Testis (tissue), 5 donors: ENCODE measurements at places on chromosomes 4 and X. TPM values are rescaled to one million over a fixed set of nuclear protein-coding genes. Genes with fewer than 3 reads are reported as not detected.

DNA sequence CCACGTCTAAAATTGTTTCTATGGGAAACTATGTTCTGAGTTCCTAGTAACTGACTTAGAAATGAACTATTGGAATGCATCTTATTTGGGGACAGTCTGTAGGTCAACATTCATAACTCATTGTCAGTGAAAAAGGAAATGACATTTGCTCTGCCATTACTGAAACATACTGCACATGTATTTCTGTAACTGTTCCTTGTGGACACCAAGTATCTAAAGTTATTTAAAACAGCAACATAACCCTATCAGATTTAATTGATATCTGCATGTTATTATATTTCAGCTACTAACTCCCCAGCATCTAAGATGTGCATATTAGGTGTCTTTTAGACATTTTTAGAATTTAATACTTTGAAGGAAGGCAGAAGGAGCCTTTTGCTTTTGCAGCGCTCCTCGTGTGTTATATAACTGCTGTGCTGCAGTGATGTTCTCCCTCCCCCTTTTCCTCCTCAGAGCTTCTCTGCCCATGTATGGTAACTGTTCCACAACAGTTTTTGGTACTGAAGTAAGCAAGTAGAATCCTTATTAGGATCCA is 37.2 kb upstream of the TMEM131L start:
- H3K4me1 ChIP-seq, result no peaks in the 10 kb centered on the region
- DNase-seq, result no peak
- no peak overlapping the region for H3K27ac ChIP-seq
- no peaks in the 10 kb centered on the region for H3K27me3 ChIP-seq
- H3K4me3 ChIP-seq, result no peak overlapping the region
- no peaks in the 10 kb centered on the region for H3K36me3 ChIP-seq

GRCh38 chrX:130625386-130625785 is 223.6 kb downstream of the RBMX2 start:
- no peak overlapping the region for H3K27ac ChIP-seq
- DNase-seq, result no peak
- no peaks in the 10 kb centered on the region for H3K4me1 ChIP-seq
- no peak overlapping the region for H3K4me3 ChIP-seq

DNA sequence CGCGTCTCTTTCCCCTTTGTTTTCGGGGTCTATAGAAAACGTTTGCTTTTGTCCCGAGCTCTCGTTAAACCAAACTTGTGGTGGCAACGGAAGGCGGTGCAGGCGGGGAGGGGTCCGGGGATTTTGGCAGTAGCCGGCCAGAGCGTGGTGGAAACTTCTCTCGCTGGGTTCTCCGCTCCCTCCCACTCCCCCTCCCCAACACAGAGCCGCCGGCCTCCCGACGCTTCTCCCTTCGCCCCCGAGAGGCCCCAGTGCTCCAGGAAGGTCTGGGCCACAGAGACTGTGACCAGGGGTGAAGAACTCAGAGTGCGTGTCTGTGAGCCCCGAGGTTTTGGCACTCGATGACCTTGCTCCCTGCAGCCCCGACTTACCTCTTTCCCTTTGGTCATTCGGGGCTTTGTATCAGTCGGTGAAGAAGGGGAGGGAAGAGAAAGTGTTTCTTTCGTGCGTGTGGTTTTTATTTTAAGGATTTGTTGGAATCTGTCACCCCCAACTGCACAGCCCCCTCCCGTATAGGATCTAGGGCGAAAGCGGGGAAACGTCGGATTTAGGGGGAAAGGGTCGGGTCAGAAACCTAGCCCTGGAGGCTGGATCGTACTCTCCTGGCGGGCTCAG is 9.0 kb upstream of the BCOR start:
- H3K27me3 ChIP-seq, result no peaks in the 10 kb centered on the region
- no peaks in the 10 kb centered on the region for H3K36me3 ChIP-seq
- H3K4me1 ChIP-seq, result no peaks in the 10 kb centered on the region
- peak overlapping the region; percentile 75 for H3K27ac ChIP-seq
- peak overlapping the region; percentile 51 for H3K4me3 ChIP-seq

- no peak overlapping the region for H3K27ac ChIP-seq
- peak; percentile 18 for DNase-seq
- H3K4me1 ChIP-seq, result peaks cover 45% of the 10 kb centered on the region
- H3K36me3 ChIP-seq, result no peaks in the 10 kb centered on the region
These were observed 2.6 kb downstream of the CTBP1 start for GRCh38 chr4:1246111-1246881.

- peak overlapping the region; percentile 72 for H3K27ac ChIP-seq
- DNase-seq, result peak; percentile 81
- no peak overlapping the region for H3K4me3 ChIP-seq
- no peaks in the 10 kb centered on the region for H3K36me3 ChIP-seq
- peaks cover 8% of the 10 kb centered on the region for H3K4me1 ChIP-seq
These were observed 55.7 kb upstream of the PDGFRA start for GRCh38 chr4:54173281-54173912.

DNA sequence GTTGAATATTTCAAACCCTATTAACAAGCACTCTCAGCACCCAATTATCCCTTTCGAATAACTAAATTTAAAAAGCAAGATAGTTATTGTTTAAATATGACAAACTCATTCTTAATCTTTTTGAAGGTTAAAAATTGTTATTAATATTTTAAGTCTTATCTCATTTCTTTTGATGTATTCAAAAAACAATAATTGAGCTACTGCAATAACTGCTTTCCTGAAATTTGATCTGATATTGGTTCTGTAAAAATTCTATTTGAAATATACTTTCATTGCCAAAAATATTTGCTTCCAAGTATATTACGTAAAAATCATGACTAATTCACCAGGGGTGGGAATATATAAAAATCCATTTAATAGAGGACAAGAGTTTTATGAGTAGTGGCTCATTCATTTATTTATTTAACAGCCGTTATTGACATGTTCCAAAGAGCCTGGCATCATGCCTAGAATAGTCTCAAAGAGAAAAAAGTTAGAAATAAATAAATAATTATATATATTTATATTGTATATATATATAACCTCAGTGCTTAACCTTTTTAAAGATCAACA is 34.4 kb downstream of the GLRA3 start:
- H3K36me3 ChIP-seq, result no peaks in the 10 kb centered on the region
- no peak overlapping the region for H3K27ac ChIP-seq
- no peak overlapping the region for H3K4me3 ChIP-seq
- H3K4me1 ChIP-seq, result no peaks in the 10 kb centered on the region
- no peaks in the 10 kb centered on the region for H3K27me3 ChIP-seq

GRCh38 chr4:106316773-106317409 is 541 bp downstream of the AIMP1 start:
- H3K27ac ChIP-seq, result peak overlapping the region; percentile 97
- peak overlapping the region; percentile 86 for H3K4me3 ChIP-seq
- no peak for DNase-seq

- no peaks in the 10 kb centered on the region for H3K36me3 ChIP-seq
- no peak overlapping the region for H3K27ac ChIP-seq
These were observed 45.4 kb upstream of the RADX start for GRCh38 chrX:106566362-106566761.

DNA sequence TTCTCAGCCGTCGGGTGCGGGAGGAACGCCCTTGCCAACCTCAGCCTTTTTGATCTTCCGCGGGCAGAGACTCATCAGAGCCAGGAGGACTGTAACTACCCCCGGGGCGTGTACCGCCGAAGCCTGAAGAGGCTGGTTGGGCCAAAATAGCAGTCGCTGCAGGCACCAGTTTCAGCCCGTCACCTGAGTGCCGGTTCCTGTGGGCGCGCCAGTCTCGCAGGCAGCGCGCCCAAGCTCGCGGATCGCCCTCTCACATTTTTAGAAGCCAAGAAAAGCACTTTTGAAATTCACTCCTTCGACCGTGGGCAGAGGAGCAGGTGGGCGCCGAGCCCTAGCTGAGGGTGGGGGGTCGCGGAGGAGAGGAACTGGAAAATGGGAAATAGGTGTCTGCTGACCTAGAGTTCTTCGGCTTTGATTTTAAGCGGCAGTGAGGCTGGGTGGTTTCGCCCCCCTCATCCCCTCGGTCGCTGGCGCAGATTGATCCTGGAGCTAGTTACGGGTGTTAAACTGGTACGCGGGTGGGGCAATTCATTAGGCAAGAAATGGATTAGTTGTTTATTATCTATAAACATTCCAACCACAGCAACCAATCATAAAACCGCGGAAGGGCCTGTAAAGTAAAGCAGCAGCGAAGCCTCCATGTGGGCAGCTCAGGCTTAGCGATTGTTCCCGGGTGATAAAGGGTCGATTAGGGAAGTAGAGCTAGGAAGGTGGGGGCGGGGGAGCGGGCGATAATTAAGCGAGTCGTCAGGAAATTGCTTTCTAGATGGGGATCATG is 69.2 kb downstream of the FBXO8 start:
- no peak overlapping the region for H3K27ac ChIP-seq
- H3K36me3 ChIP-seq, result no peaks in the 10 kb centered on the region
- DNase-seq, result no peak
- no peaks in the 10 kb centered on the region for H3K27me3 ChIP-seq
- H3K4me3 ChIP-seq, result peak overlapping the region; percentile 29
- peaks cover 20% of the 10 kb centered on the region for H3K4me1 ChIP-seq

- no peaks in the 10 kb centered on the region for H3K4me1 ChIP-seq
- no peaks in the 10 kb centered on the region for H3K36me3 ChIP-seq
- no peak for DNase-seq
- H3K4me3 ChIP-seq, result no peak overlapping the region
These were observed 693.7 kb downstream of the PCDH18 start for GRCh38 chr4:136838607-136839006.

GRCh38 chr4:113958766-113959538 is 20.5 kb downstream of the ARSJ start:
- no peak for DNase-seq
- no peak overlapping the region for H3K4me3 ChIP-seq

DNA sequence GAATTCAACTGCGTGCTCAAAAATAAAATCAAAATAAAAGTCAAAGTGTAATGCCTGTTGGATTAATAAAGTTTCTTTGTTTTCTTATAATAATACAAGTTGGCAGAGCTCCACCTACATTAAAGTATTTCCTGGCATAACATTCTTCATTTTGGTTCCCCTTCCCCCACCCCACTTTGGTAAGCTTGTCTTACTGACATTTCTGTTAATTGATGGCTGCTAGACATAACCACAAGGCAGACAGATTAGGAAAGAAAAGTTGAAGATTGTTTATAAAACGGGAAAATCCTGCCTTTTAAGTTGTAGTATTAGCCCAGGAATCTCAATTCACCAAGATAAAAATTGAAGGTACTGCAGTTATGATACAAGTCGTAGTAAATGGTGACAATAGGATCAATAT is 246.5 kb upstream of the RPS6KA3 start:
- no peaks in the 10 kb centered on the region for H3K4me1 ChIP-seq
- H3K36me3 ChIP-seq, result no peaks in the 10 kb centered on the region
- no peak overlapping the region for H3K4me3 ChIP-seq
- H3K27me3 ChIP-seq, result no peaks in the 10 kb centered on the region
- no peak for DNase-seq

GRCh38 chrX:131288738-131289511 is at the start of gene IGSF1:
TSS of gene IGSF1 (minus strand) at chrX:131289306. CDS start at chrX:131286674, 2,632 bp downstream.
- peak; percentile 79 for DNase-seq
- no peak within 1 kb of the TSS for H3K27ac ChIP-seq
- no peak within 1 kb of the TSS for H3K4me3 ChIP-seq
- H3K4me1 ChIP-seq, result no peaks in the 10 kb centered on the region
- no peaks in the 10 kb centered on the region for H3K36me3 ChIP-seq

GRCh38 chrX:2848871-2849301 is 20.2 kb downstream of the GYG2 start:
- H3K4me3 ChIP-seq, result no peak overlapping the region
- H3K36me3 ChIP-seq, result no peaks in the 10 kb centered on the region
- no peaks in the 10 kb centered on the region for H3K27me3 ChIP-seq
- DNase-seq, result no peak

DNA sequence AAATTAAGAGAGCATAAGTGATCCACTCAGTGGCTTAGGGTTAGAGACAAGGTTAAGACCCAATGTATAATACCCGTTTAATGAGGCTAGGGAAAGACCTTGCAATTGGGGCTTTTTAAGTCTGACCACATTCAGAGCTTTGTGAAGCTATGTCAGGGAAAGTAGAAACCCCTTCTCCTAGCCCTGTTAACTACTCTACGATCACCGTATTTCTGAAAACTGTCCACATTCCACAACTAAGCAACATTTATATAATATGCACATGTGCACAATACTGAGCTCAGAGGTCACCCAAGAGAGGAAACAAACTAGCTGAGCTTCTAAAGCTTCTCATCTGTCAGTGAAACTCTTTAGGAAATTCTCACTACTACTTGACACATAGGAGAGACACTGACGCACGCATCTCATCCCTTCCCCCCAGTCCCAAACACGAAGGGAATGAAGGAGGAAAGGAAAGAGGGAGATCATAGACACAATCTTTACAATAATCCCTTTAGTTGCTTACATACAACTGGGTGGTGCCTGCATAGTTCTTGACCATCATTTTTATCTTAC is 56.2 kb downstream of the METTL14 start:
- no peak for DNase-seq
- peaks cover 24% of the 10 kb centered on the region for H3K4me1 ChIP-seq
- no peak overlapping the region for H3K4me3 ChIP-seq
- H3K27ac ChIP-seq, result no peak overlapping the region
- H3K36me3 ChIP-seq, result no peaks in the 10 kb centered on the region
- no peaks in the 10 kb centered on the region for H3K27me3 ChIP-seq

SCFD2 gene
- 24.5 TPM for total RNA-seq

YY2 gene
- total RNA-seq, result 15.6 TPM

IL1RAPL1 gene
- 0.93 TPM for total RNA-seq

PRDM8 gene
- 4.3 TPM for total RNA-seq

SHROOM2 gene
- total RNA-seq, result 22.1 TPM

ZNF630 gene
- total RNA-seq, result 1.5 TPM
